ENCODE measurements at places on chromosomes 3 and 15.

GRCh38 chr3:53035825-53036619 lies 9.9 kb downstream of the SFMBT1 start:
- no peak for DNase-seq

GRCh38 chr3:32102289-32102688 lies 4.1 kb upstream of the GPD1L start:
- DNase-seq: no peak

GRCh38 chr3:27504749-27505148 lies 20.6 kb upstream of the SLC4A7 start:
- peak; percentile 36 for DNase-seq

GRCh38 chr3:56940976-56941375 lies 119.5 kb upstream of the SPATA12 start:
- DNase-seq: no peak

DNA sequence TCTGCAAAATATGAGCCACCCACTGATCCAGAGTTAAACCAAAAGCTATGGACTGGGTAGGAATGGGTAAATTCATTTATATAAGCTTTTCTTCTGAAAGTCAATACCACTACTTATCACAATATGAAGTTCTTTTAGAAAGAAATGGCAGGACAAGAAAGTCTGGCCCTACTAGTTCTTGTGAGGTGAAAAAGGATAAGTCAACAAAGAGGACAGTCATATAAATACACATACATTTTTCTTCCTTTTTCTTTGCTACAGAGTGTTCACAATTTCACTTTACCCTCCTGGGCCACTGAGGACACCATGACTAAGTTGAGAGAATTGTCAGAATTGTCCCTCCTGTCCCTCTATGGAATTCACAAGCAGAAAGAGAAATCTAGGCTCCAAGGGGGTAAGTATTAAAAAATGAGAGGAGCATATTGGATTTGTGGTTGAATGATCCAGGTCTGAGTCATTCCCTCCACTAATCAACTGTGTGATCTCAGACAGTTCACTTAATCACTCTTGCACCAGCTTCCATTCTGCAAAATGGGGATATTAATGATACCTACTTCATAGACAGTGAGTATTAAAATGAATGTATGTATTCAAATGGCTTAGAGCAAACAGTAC lies 27.6 kb downstream of the ACP3 start:
- DNase-seq: peak; percentile 20

DNA sequence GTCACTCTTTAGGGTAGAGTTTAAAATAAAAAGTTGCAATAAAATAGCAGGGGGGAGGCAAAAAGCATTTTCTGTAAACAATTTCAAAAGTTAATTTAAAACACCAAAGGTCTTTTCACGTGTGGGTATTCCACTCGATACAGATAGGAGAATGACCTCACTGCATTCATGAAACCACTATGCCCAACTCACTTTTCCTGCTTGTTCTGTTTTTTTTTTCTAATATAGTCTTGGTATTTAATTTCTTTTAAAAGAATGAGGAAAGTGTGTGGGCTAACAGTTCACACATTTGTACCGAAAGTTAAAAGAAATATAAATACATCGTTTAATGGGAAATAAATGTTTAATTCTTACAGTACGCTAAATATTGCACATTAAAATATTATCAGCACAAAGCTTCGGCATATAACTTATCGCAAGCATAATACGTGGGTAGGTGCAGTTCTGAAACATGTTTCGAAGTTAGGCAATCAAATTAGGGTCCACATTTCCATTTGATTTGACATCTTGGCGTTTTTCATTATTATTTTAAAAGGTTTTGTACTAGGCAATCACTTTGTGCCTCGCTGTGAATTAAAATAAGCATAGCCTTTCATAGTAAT lies 41.4 kb downstream of the VGLL4 start:
- DNase-seq: no peak

DNA sequence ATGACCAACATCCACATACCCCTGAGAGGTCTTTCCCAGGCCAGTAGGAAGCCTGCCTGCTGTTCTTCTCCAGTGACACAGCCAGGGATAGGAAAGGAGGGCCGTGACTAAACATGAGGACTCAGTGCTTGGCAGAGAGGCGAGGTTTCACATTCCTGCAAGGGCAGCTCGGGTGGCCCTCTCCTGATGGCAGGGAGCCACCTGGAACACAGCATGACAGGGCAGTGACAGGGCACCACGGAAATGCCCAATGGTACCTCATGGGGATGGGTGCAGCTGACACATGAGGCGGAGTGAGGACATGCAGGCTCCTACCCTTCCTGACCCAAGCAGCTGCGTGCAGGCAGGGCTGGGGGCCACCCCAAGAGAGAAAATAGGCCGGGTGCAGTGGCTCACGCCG lies 7.4 kb upstream of the TGM5 start:
- no peak for DNase-seq

- DNase-seq: no peak
Measured at GRCh38 chr3:62237286-62237948, 135.9 kb downstream of the FEZF2 start.

- no peak for DNase-seq
Measured at GRCh38 chr15:79674124-79674465, 222.7 kb downstream of the MTHFS start.

GRCh38 chr15:48102167-48102566 lies 18.6 kb upstream of the SLC24A5 start:
- no peak for DNase-seq

DNA sequence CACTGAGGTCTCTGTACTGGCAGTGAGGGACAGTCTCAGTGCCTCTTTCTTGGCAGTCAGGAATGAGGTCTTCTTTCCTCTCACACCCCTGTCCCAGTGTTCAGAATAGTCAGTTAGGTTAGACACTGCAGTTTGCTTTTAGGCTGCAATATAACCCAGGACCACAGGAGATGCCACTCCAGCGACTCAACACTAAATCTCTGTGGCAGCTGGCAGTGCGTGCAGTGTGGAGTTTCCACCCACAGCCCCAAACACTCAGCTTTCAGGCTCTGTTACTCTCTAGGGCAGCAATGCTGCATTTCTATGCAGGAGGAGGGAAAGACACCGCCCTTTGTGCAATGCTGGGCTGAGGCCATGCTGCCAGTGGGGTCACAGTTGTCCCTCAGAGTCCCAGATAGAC lies 150.2 kb upstream of the SUCLG2 start:
- peak; percentile 31 for DNase-seq

DNA sequence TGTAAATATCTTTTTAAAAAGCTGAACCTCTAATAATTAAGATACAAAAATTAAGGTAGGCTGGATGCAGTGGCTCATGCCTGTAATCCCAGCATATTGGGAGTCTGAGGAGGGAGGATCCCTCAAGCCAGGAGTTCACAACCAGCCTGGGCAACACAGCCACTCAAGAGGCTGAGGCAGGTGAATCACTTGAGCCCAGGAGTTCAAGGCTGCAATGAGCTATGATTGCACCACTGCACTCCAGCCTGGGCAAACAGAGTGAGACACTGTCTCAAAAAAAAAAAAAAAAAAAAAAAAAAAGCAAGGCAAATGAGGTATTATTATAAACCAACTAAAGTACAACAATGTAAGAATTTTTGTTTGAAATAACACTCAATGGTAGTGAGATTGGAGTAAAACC lies 47.6 kb downstream of the EFHB start:
- DNase-seq: no peak

- DNase-seq: no peak
Measured at GRCh38 chr15:91238644-91239425, 138.8 kb downstream of the SV2B start.

- DNase-seq: no peak
Measured at GRCh38 chr15:57149196-57149595, 227.1 kb upstream of the CGNL1 start.

DNA sequence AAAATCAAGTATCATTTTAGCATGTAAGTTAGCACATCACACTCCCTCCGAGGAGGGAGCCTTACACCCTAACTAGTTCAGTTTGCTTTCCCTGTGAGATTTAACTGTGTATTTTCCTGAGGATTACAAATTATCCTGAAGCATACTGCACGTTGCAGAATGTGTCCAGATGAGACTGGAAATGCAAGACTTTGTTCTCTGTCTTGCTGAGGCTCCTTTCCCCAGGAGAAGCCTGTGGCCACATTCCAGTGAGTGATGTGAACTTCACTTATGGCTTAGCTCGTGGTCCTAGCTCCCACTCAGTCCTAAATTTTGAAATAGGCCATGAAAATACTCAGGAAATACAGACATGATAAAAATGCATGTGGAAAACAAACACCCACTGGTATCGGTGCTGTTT lies 23.7 kb downstream of the PDZRN3 start:
- DNase-seq: no peak

GRCh38 chr3:164814106-164814505 lies 264.2 kb downstream of the SI start:
- DNase-seq: no peak

DNA sequence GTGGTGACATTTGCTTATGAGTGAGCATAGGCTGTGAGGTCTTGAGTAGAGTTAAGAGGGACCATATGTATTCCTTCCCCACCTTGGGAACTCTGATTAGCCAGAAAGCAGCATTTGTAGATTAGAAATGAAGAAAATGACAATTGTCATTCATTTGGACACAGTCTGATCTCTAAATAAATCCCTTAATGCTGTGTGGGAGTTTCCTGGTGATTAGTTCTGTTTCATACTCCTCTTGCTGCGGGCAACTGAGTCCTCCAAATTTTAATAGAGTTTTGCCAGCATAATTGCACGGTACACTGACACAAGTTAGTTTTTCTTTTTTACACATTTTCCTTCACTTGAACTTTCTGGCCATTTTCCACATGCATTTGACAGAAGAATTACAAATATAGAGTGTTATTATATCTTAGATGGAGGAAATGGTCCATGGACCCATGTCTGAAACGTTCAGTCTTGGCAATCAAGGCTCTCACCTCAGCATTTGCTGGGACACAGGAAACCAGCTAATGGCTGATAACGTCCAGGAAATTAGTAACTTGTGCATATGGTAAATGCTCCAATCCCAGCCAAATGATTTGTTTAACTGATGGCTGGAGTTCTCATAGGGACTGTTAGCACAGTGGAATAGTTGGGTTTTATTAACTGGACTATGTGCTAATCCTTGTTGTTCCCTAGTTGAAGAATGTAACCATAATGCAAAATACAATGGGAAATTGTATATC lies 321.2 kb downstream of the RBMS3 start:
- no peak for DNase-seq

DNA sequence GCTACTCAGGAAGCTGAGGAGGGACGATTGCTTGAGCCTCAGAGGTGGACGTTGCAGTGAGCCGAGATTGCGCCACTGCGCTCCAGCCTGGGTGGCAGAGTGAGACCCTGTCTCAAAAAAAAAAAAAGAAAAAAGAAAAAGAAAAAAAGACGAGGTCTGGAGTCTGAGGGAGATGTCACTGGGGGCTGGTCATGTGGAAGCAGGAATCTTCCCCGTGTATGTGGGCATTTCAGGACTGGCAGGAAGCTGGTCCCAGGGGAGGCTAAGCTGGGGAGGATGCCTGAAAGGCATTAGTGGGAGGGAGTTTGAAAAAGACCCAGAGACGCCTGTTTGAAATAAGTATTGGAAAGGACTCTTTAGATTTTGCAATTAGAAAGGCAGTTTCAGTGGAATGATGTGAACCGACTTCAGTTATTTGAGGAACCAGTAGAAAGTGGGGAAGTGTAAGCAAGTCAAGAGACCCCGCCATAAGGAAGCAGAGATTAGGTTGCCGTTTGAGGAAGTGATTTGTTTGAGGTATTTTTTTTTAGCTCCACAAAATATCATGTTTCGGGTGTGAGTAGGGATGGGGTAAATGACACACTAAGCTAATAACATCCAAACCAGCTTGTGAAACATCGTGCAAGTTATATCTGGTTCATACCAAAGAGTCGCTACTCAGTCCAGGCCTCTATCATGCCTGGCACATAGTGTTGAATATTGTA lies 55.5 kb downstream of the ST6GAL1 start:
- DNase-seq: no peak

GRCh38 chr3:183033746-183034145 lies 53.4 kb upstream of the DCUN1D1 start:
- DNase-seq: peak; percentile 73

DNA sequence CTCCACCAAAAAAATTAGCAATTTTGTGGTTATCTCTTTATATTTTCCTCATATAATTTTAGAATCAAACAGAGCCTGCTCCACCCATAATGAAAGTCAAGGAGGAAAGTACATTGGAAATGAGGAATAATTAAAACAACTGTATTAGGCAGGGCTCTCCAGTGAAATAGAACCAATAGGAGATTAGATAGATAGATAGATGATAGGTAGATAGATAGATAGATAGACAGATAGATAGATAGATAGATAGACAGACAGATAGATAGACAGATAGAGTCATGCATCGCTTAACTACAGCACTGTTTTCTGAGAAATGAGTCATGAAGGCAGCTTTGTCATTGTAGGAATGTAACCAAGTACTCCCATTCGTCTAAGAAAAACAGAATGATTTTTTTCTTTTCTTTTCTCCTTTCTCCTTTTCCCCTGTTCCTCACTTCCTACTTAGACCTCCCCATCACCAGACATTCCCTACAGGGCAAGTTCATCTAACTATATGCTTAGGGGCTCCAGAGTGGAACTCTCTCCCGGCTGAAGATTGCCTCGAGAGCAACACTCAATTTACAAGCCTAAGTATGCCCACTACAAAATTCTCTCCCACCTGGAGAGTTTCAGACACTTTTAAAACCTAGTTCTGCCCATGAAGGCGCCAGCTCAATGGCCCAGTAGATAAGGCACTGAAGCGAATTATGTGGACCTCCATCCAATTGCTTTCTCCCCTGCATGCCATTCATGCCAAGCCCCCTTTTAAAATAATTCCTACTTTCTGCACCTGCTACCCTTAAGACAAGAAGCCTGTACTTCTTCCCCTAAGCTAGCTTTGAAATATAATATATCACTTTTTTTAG lies 53.3 kb upstream of the LIPC start:
- peak; percentile 28 for DNase-seq

GRCh38 chr3:161171113-161171512 lies 50.0 kb upstream of the NMD3 start:
- peak; percentile 84 for DNase-seq

DNA sequence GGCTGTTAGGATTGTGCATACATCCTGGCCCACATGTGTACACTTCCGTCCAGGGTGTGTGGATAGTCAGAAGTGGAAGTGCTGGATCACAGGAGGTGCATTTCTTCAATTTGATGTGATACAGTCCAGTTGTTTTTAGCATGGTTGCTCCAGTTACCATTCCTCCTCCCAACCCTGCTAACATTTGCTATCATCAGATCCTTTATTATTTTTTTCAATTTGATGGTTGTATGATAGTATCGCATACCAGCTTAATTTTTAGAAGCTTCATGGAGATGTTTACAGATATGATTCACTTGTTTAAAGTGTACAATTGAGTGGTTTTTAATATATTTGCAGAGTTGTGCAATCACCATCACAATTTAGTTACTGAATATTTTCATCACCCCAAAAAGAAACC lies 202.7 kb downstream of the ITPR1 start:
- DNase-seq: no peak

DNA sequence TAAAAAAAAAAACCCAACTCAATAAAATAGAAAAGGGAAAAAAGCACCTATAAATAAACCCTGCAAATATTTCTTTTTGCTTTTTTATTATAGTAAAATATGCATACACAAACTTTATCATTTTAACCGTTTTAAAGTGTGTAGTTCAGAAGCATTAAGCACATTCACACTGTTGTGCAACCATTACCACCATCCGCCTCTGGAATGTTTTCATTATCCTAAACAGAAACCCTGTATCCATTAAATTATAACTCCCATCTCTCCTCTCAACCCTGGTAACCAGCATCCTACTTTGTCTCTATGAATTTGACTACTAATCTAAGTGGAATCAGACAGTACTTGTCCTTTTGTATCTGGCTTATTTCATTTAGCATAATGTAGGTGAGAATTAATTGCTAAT lies 15.0 kb downstream of the CDCP1 start:
- DNase-seq: peak; percentile 41

- no peak for DNase-seq
Measured at GRCh38 chr3:98341758-98342157, 11.9 kb upstream of the OR5K4 start.

GRCh38 chr15:73685981-73686380 lies 1.8 kb downstream of the CD276 start:
- DNase-seq: no peak

Data from EL (cell line).